ENCODE measurements at places on chromosomes 2 and 18.
A peak's percentile ranks its signal among the peaks of the same experiment; 100 is the strongest.

DNA sequence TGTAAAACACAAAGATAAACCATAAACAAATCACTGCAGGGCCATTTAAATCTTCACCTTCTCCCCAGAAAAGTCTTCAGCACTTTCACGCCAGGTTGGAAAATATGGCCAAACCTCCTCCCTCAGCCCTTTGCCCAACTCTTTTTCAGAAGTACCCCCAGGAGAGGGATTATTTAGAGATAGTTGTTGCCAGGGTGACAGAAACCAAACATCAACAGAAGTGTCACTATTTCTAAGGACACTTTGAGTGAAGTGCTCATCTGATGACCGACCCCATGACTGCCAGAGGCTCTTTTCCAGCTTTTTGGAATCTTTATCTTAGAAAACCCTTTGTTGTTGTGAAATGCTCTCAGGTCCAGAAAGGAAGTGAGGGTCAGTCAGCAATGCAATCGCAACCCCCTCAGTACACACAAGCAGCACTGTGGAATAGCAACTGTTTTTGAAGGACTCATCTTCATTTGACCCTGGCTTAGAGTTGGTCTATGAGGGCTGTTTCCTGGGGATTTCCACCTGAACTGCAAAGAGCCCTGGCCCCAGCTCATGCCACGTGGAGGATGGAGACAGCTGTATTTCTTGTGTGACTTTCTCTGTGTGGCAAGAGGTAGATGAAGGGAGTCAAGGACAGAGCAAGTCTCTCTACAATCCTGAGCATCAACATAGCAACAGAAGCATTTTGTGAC, 114.0 kb upstream of the STON1 start:
- no peak for DNase-seq

GRCh38 chr2:190156530-190157212, 94.1 kb upstream of the MSTN start:
- DNase-seq: no peak

GRCh38 chr2:105100046-105100840, 62.4 kb downstream of the MRPS9 start:
- no peak for DNase-seq

- no peak for DNase-seq
Measured at GRCh38 chr2:111161971-111162370, 41.3 kb downstream of the BCL2L11 start.

- no peak for DNase-seq
Measured at GRCh38 chr18:25133879-25134278, 218.1 kb downstream of the ZNF521 start.

DNA sequence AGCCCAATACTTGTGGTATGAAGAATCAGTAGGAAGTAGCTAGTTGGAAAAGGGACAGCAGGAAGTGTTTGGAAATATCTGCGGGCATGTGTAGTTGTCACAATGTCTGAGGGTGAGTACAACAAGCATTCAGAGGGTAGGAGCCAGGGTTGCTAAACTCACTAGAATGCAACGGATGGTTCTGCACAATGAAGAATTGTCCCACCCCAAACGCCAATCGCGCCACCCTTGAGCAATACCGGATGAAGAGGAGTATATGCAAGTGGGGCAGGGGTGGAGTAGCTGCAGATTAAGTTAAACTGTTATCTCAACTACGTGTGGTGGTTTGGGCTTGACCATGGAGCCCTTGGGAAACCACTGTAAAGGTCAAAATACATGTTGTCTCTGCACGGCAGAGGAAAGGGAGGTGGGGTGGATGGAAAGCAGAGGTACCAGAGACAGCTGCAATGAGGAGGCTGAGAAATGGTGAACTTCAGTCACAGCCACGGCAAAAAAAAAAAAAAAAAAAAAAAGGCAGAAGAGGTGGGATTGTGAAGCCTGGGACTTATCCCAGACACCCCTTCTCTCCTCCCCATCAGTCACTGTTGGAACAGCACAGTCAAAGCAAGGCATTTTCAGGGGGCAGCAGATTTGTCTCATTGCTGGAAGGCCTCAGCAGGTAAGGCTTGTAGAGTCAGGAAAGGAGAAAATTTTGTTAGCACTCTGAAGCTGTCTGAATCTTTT, 5.2 kb downstream of the CCL20 start:
- no peak for DNase-seq

- peak; percentile 34 for DNase-seq
Measured at GRCh38 chr2:46025676-46026075, 271.5 kb upstream of the EPAS1 start.

DNA sequence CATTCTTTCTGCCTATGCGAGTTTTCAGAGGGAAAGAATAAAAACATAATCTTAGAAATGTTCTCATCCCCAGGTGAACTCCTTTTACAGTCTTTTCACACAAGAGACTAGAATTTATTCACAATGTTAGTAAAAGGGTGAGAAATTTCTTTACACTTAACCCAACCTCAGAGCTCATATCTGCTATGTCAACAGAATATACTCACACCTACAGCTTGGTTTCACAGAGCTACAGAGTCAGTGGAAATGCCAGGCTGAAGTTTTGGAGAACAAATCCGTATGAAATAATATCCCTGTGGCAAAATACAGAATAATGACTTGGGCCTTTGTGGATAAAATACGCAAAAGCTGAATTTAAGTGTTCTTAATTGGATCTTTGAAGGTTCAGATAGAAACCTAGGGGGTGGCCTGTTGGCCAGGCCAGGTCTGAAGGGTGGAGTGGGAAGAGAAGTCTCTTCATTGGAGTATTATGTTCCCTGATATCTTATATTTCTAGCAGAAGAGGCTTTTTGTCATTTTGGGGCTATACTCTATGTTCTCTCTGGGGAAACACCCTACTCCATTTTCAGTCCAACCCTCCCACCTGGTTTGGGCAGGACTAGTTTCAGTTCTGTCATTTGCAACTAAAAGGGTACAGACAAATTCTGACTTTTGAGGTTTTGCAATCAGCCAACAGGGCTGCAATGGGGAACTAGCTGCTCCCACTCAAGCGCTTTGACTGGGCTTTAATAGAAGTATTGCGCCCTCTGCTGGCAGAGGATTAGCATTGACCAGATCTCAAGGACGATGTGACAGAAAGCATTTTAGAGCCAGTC, 25.7 kb downstream of the FBXO48 start:
- peak; percentile 83 for DNase-seq

Data from T47D (cell line).